GM23338 (cell line): ENCODE measurements at places on chromosomes 1 and 21. TPM values are rescaled to one million over a fixed set of nuclear protein-coding genes. Genes with fewer than 3 reads are reported as not detected.

DNA sequence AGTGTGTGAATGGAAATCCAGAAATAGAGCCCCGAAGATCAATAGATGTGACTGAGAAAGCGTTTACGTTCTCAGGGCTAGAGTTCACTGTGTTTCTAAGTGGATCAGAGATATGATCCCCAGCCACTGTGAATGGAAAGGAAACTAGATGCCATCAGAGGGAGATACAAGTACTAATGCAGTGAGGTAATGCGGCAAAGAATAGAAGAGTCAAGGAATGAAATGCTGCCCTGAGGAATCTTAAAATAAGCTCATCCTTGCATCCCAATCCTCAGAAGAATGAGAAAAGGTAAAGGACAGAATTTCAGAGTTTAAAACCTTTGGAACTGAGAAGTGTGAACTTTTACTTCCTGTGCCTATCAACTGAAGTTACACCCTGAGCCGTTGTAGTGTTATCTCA is 165.5 kb upstream of the ESRRG start:
- no peak overlapping the region for H3K27ac ChIP-seq
- H3K4me1 ChIP-seq: peaks cover 18% of the 10 kb centered on the region; the same call in 1 of the 2 replicates
- DNase-seq: no peak
- no peaks in the 10 kb centered on the region for H3K36me3 ChIP-seq
- H3K4me3 ChIP-seq: no peak overlapping the region

DNA sequence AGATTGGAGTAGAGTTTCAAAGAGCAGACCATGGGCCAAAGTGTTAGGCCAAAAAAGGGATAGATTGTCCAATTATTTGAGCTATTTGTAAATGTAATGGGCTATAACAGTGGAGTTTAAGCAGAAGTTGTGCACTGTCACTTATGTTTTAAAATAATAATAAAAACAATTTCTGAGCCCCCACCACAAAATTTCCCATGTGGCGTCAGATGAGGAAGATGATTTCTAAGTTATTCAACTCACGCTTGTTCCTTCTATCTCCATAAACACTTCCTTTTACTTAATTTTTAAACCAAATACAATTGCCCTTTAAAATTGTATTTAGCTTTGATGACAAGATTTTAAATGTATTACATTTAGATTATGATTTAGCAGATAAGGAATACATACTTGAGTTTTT is 330.0 kb downstream of the PTPRC start:
- H3K27ac ChIP-seq: no peak overlapping the region
- H3K27me3 ChIP-seq: no peaks in the 10 kb centered on the region

DNA sequence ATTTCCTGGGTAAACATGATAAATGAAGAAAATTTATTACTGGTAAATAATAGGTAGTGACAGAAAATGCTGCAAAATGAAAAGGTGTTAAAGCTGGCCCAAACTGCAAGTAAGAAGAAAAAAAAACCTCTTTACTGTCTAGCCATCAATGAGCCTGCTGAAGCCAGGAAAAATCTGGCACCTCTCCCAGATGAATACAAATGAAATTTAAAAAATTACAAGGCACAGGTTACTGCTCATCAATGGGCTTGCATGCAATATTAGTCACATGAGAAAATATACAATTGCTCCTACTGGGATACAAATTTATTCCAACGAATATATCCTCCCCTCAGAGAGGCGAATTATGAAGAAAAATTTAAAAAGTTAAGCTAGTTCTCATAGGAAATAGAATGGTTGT is 1422.5 kb downstream of the KCNT2 start:
- H3K4me3 ChIP-seq: no peak overlapping the region
- H3K27me3 ChIP-seq: no peaks in the 10 kb centered on the region
- no peak overlapping the region for H3K27ac ChIP-seq

DNA sequence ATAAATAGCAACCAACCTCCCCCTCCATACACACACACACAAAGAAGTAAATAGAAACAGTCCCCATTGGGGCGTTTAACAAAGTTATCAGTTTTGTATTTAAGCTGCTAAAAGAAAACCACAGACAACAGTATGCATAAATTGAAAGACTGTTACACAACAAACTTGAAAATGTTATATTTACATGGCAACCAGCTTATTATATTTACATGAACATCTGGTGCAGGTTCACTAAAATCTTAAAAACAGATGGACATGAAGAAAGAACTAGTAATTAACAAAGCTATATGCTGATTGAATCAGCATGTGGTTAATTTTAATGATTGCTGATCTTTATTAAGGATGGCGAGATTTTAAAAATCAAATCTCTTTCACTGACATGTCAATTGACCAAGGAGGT is 384.7 kb downstream of the LRRIQ3 start:
- no peaks in the 10 kb centered on the region for H3K36me3 ChIP-seq
- H3K27me3 ChIP-seq: no peaks in the 10 kb centered on the region
- H3K27ac ChIP-seq: no peak overlapping the region
- no peak for DNase-seq
- no peak overlapping the region for H3K4me3 ChIP-seq
- H3K4me1 ChIP-seq: no peaks in the 10 kb centered on the region

DNA sequence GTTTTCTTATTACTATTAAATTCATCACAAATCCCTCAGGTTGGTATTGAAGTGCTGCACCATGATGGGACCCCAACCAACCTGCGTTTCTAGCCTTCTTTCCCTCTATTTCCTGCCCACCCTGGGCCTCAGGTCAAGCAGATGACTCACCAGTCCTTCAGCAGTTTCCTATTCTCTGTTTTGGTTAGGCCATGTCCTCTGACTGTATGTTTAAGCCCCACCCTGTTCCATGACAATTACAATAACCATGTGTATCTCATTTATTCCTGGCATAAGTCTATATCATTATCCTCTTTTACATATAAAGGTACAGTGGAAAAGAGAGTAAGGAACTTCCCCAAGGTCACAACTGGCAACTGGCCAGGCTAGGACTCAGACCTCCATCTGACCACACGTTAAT is 5.3 kb upstream of the FAM78B start:
- H3K4me1 ChIP-seq: peaks cover 35% of the 10 kb centered on the region
- H3K36me3 ChIP-seq: no peaks in the 10 kb centered on the region
- no peak overlapping the region for H3K4me3 ChIP-seq

DNA sequence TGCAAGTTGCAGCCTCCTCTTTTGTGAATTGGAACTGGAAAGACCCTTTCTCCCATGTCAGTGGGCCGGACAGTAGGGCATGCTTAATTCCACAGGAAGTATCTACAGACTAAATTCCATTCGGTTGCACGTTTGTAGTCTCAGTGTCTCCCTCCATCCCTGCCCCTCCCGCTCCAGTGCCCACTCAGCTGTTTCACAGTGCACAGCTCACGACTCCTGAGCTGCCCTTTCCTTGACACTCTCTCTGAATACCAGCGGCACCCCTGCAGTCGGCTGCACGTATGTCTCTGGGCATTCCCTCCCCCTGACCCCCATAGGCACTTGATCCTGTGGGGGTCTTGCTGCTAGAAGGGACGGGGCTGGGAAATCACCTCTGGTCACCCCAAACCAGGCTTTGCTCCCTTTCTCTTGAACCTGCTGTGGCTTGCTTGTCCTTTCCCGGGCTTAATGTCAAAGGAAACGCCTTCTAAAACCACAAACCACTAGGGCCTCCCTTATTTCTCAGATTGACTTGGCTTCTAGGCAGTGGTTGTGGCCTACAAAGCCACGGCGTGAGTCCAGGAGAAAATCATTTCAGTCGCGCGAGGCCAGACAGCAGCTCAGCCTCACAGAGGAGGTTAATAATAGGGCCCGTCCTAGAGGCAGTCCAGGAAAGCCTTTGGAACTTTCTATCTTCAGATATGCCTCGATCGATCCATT is 365.3 kb upstream of the PROX1 start:
- H3K36me3 ChIP-seq: no peaks in the 10 kb centered on the region
- no peaks in the 10 kb centered on the region; the same call in 1 of the 2 replicates for H3K4me1 ChIP-seq
- H3K27ac ChIP-seq: no peak overlapping the region
- DNase-seq: no peak

DNA sequence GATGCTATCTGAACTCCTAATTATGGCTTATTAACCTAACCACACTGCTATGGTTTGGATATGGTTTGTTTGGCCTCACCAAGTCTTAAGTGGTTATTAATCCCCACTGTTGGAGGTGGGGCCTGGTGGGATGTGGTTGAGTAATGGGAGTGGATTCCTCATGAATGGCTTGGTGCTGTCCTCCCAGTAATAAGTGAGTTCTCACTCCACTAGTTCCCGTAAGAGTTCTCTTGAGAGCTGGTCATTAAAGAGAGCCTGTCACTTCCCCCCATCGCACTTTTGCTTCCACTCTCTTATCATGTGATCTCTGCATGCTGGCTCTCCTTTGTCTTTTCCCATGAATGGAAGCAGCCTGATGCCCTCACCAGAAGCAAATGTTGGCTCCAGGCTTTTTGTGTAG is 328.8 kb downstream of the PLA2G4A start:
- H3K4me3 ChIP-seq: no peak overlapping the region
- H3K27ac ChIP-seq: no peak overlapping the region
- H3K27me3 ChIP-seq: no peaks in the 10 kb centered on the region
- no peaks in the 10 kb centered on the region for H3K4me1 ChIP-seq
- DNase-seq: peak; percentile 2
- no peaks in the 10 kb centered on the region for H3K36me3 ChIP-seq

- H3K27me3 ChIP-seq: no peaks in the 10 kb centered on the region
- H3K27ac ChIP-seq: no peak overlapping the region
- H3K4me1 ChIP-seq: no peaks in the 10 kb centered on the region
- H3K36me3 ChIP-seq: no peaks in the 10 kb centered on the region
Observed at GRCh38 chr21:35345954-35346353, 296.9 kb upstream of the RUNX1 start.

- H3K4me1 ChIP-seq: peaks cover 16% of the 10 kb centered on the region
- no peaks in the 10 kb centered on the region for H3K36me3 ChIP-seq
- peak; percentile 47 for DNase-seq
- no peak overlapping the region for H3K4me3 ChIP-seq
- H3K27me3 ChIP-seq: no peaks in the 10 kb centered on the region
Observed at GRCh38 chr21:42666023-42666747, 12.8 kb downstream of the PDE9A start.

GRCh38 chr1:209030454-209031167 is 552.9 kb upstream of the CAMK1G start:
- DNase-seq: no peak
- no peak overlapping the region for H3K27ac ChIP-seq
- no peaks in the 10 kb centered on the region for H3K27me3 ChIP-seq
- no peak overlapping the region for H3K4me3 ChIP-seq
- no peaks in the 10 kb centered on the region for H3K4me1 ChIP-seq

- no peak overlapping the region for H3K27ac ChIP-seq
- H3K27me3 ChIP-seq: no peaks in the 10 kb centered on the region
- no peaks in the 10 kb centered on the region; the same call in 1 of the 2 replicates for H3K4me1 ChIP-seq
- H3K4me3 ChIP-seq: no peak overlapping the region
- H3K36me3 ChIP-seq: no peaks in the 10 kb centered on the region
Observed at GRCh38 chr1:53895421-53895820, 1.4 kb downstream of the DIO1 start.

- DNase-seq: no peak
- no peak overlapping the region for H3K27ac ChIP-seq
- no peaks in the 10 kb centered on the region for H3K27me3 ChIP-seq
- peaks cover 25% of the 10 kb centered on the region for H3K4me1 ChIP-seq
- H3K4me3 ChIP-seq: no peak overlapping the region
Observed at GRCh38 chr1:203742436-203742835, 22.5 kb upstream of the LAX1 start.

DNA sequence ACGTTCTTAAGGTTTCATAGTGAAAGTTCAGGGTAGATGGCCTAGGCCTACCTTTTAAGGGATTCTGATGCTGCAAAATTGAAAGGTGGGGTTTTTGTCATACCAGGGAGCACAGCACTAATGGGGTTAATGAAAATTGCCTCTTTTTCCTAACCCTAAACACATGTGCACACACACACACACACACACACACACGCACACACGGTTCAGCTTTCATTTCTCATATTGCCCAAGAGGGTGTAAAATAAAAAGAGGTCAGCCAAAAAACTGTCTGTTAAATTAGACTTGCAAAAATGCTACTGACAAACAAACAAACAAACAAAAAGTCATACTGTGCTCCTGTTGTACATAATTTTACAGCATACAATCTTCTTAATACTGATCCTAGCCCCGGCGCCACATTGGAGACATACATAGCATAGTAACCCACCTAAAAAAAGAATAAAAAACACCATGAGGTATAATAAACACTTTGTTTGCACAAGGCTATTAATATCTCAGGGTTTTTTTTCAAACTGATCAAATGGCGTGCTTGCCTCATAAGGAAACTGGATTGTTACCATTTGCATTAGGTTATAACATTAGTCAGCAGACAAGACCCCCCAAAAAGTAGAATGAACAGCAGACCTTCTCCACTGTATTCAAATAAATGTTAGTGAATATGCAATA is 69.1 kb downstream of the TGFB2 start:
- H3K4me1 ChIP-seq: no peaks in the 10 kb centered on the region
- no peak overlapping the region for H3K4me3 ChIP-seq
- DNase-seq: no peak

- no peaks in the 10 kb centered on the region for H3K36me3 ChIP-seq
- H3K27me3 ChIP-seq: no peaks in the 10 kb centered on the region
Observed at GRCh38 chr1:28933277-28933676, 18.9 kb downstream of the EPB41 start.

GRCh38 chr1:12111741-12112140 is 48.6 kb downstream of the TNFRSF8 start:
- no peaks in the 10 kb centered on the region for H3K4me1 ChIP-seq
- H3K36me3 ChIP-seq: peaks cover 10% of the 10 kb centered on the region
- H3K4me3 ChIP-seq: no peak overlapping the region
- no peaks in the 10 kb centered on the region for H3K27me3 ChIP-seq

- no peak overlapping the region for H3K27ac ChIP-seq
- no peaks in the 10 kb centered on the region for H3K27me3 ChIP-seq
- DNase-seq: peak; percentile 45
- no peak overlapping the region for H3K4me3 ChIP-seq
- peaks cover 17% of the 10 kb centered on the region for H3K4me1 ChIP-seq
Observed at GRCh38 chr1:226519716-226520598, 28.6 kb upstream of the STUM start.

DNA sequence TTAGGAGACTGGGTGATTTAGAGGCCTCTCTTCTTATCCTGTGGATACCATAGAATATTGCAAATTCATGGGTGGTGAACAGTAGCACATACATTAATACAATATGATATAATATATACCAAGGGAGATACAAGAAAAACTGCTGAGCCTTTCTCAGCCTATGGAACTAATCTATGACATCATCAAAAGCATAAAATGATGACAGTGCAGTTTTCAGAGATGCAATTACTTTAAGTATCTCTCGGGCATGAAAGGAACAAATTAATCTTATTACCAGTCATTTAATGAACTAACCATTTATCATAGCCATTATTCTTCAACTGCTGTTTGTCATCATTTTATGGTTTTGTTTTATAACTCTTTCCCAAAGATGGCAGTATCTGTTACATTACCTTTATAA is 3.5 kb downstream of the CHODL start:
- H3K4me3 ChIP-seq: no peak overlapping the region
- no peaks in the 10 kb centered on the region for H3K36me3 ChIP-seq
- no peak overlapping the region for H3K27ac ChIP-seq
- no peak for DNase-seq
- H3K4me1 ChIP-seq: 0 out of 2 replicates have a peak, but pooled peaks cover 5% of the 10 kb centered on the region

Gene EVA1C
- total RNA-seq: 3.8 and 6.9 TPM in 2 replicates

Gene BARHL2
- not detected in 2 replicates for total RNA-seq

Gene TDRD10
- not detected in 2 replicates for total RNA-seq

Gene MAGI3
- total RNA-seq: 9.7 and 10.0 TPM in 2 replicates

Gene FASLG
- not detected in 2 replicates for total RNA-seq
